Hematopoietic multipotent progenitor cell treated with erythropoietin and hydrocortisone succinate and interleukin-3 and kit ligand, for 6 days (in vitro differentiated cells): ENCODE measurements at places on chromosomes 3 and 15.
A peak's percentile ranks its signal among the peaks of the same experiment; 100 is the strongest.

DNA sequence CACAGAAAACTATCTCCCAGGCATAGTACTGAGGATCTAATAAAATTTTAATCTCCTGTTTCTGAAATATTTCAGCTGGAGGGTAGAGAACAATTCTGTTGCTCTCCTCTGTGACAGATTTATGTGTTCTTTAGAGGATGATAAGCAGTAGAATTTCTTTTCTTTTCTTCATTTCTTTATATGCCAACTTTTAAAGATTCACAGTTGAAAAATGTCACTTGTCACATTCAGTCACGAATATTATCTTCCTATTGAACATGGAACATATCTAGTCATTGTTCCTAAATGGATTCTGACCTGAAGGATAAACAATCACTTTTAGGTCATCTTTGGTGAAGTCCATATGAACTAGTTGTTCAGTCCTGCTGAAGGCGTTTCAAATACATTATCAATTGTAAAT, 585.5 kb upstream of the DPPA4 start:
- no peak for DNase-seq

GRCh38 chr3:193884652-193885051, 251.3 kb upstream of the HES1 start:
- DNase-seq: peak; percentile 24

- DNase-seq: no peak
Observed at GRCh38 chr3:50584391-50584790, 15.1 kb downstream of the HEMK1 start.

DNA sequence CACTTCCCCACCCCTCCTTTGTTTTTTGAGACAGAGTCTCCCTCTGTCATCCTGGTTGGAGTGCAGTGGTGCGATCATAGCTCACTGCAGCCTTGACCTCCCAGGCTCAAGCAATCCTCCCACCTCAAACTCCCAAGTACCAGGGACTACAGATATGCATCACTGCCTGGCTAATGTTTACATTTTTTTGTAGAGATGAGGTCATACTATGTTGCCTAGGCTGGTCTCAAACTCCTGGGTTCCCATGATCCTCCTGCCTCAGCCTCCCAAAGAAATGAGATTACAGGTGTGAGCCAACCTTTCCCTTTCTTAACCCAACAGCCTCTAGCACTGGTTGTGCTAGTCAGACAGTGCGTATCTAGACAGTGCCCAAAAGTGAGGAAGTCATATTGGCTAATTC, 6.4 kb upstream of the GATM start:
- DNase-seq: no peak

GRCh38 chr3:156655819-156656550, 18.4 kb upstream of the TIPARP start:
- DNase-seq: no peak

- DNase-seq: peak; percentile 32
Observed at GRCh38 chr15:42203891-42204290, 4.2 kb downstream of the VPS39 start.

DNA sequence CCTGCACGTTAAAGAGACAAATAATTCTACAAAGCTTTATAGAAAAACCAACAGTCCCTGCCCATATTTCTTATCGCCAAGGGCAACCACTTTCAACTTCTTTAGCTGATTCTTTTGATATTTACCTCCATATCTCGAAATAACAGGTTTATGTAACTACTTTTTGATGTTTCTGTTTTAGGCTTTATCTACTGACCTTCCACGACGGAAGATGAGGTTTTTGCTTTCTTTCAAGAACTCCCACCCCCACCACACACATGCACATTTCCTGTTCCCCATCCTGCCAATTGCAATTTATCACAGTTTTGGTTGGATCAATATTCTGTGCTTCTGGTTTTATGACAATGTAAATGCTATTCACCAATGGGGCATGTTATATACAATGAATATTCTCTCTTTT, 330.4 kb upstream of the ICE2 start:
- DNase-seq: no peak

- DNase-seq: no peak
Observed at GRCh38 chr3:114115143-114115542, 58.6 kb downstream of the QTRT2 start.
